ENCODE measurements at places on chromosomes 1 and 21. TPM values are rescaled to one million over a fixed set of nuclear protein-coding genes. Genes with fewer than 3 reads are reported as not detected.
A peak's percentile ranks its signal among the peaks of the same experiment; 100 is the strongest.

AADACL3 gene
- not detected for total RNA-seq

- DNase-seq, result peak; percentile 42
Measured at GRCh38 chr1:157193702-157194391, 55.7 kb upstream of the ETV3 start.

DNA sequence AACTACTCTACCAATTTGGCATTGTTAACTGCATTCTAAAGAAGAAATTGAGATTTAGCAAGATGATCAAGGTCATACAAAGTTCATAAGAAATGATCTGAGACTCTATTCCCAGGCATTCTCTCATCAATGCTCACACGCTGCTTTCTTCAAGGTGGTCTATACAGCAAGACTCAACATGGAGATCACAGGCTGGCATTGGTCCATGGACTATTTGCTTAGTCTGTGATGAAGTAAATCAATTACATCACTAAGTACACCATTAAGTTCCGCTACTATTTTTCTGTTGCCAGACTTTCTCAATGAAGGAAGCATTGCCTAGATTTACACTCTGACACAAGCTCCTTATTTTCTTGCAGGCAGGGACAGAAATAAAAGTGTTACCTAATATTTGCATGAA is 51.9 kb upstream of the CYP2J2 start:
- DNase-seq, result no peak

DNA sequence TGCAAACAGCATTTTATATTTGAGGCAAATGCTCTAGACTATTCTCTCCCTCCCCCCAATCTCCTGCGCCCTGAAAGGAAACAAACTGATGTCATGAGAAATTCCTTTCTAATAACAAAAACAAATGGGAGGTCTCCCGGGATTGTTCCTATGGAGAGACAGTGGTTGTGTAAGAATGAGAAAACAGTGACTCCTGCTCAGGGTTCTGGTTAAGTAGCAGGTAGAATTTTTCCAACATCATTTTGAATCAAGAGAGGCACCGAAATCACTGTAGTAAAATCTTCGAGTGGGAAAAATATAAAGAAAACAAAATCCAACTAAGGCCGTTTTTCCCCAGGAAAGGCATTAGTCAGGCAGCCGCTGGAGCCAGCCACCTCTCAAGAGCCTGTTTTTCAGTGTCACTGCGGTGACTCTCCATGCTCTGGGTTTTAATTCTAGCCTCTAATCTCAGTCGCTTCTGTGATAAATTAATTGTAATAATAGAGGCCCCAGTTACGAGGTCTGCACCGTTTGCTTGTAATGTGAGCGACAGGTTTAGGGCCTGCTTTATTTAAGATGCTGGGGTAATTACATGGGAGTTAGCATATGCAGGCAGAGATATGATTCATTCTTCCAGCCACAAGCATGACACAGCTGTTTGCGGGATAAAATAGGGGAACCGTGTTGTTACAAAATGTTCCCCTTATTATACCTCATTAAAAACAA is 80.3 kb downstream of the RNF220 start:
- peak; percentile 79 for DNase-seq

DNA sequence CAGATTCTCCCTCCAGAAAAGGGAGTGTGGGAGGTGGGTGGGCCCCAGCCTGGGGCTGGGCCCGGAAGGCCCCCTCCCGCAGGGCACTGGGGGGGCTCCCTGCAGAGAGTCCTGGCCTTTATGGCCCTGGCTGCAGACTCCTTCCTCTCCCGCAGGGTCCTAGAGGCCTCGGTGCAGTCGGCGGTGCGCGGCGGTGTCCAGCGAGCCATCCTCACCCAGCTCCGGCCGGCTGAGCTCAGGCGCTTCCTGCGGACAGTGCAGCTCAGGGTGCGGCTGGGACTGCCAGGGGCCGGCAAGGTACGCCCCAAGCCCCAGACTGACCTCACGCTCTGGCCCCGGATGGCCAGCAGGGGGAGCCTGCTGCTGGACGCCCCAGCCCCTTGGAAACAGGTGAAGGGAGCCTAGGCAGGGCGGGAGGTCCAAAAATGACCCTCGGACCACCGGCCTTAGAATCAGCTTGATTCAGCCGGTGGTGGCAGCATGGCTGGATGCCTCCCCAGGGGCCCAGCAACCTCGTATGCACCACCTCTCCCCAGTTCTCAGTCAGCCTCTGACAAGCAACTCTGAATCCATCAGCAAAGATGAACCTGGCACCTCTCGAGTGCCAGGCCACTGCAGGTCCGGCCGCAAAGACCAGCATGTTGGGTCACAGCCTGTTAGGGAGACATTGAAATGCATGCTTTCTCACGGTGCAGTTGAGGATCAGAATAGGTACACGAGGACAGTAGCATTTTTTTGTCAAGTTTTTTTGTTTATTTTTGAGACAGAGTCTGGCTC is 20.6 kb downstream of the MTHFR start:
- DNase-seq, result peak; percentile 21

DNA sequence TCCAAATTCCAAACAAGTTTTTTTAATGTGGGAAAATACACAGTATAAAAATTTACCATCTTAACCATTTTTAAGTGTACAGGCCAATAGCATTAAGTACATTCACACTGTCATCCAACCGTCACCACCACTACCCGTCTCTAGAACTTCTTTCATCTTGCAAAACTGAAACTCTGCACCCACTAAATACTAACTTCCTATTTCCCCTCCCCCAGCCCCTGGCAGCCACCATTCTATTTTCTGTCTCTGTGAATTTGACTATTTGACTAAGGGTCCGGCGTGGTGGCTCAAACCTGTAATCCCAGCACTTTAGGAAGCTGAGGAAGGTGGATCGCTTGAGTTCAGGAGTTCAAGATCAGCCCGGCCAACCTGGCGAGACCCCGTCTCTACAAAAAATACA is 36.1 kb downstream of the CLSTN1 start:
- no peak for DNase-seq

GRCh38 chr21:41616031-41616591 is 108.2 kb upstream of the TMPRSS2 start:
- peak; percentile 91 for DNase-seq

- peak; percentile 59 for DNase-seq
Measured at GRCh38 chr1:215405211-215405610, 161.9 kb upstream of the KCTD3 start.

- no peak for DNase-seq
Measured at GRCh38 chr1:181080556-181080955, 7.9 kb upstream of the IER5 start.

Measured in IMR-90 (cell line).